CD4-positive, alpha-beta T cell treated with Interleukin-15 for 1 hour (primary cell): ENCODE measurements at places on chromosomes 2 and 18.

DNA sequence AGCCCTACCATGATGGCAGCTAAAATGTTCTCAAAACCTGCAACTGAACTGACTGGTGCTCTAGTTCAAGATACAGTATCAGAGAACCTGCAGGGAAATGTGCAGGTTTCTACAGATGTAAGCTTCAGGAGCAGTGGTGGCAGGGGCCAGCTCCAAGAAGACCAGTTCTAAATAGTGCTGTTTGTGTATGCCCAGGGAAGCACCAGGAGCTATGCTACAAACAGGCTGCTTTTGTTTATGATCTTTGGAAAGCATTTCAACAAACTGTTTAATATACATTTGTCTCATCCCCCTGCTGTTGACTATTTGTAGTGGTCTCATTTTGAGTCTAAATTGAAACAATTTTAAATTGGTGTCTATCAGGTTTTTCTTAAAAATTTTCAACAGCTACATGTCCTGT, 20.7 kb downstream of the FZD5 start:
- DNase-seq, result no peak

DNA sequence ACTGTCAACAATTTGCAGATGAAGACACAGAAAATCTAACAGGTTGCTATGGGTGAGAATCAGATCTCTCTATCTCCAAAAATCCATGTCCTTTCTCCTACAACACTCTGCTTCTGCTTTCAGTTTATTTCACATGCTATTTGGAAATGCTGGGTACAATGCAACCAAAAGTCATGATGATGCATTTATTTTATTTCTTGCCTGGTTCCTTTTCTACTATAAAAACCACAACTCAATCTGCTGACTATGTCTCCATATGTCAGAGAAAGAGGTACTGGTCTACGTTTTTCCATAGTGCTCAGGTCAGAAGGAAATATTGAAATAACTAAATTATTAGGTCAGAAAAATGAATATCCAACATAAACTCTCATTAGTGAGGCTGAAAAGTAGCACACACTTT, 20.5 kb downstream of the RAD51AP2 start:
- DNase-seq, result no peak

DNA sequence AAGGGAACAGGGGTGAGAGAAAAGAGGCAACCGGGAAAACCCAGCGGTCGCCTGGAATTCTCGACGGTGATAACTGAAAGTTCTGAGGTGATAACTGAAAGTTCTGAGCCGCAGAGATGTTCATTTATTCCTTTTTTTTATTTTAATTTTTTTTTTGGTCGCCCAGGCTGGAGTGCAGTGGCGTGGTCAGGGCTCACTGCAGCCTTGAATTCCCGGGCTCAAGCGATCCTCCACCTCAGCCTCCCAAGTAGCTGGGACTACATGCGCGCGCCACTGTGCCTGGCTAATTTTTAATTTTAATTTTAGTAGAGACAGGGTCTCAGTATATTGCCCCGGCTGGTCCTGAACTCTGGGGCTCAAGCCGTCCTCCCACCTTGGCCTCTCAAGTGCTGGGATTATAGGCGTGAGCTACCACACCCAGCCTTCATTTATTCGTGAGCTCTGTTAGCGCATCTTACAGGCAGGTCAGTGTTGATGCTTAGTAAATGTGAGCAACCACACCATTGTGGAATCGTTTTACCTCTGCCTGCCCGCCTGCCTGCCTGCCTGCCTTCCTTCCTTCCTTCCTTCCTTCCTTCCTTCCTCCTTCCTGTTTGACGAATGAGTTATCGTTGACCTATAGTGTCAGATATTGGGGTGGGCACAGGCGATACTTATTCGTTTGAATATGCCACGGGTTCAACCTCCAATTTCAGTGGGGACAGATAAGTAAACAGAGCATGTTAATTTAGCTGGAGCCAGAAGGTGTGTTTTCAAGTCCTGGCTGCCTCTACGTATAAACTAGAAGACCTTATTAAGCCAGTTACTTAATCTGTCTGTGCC, 557 bp upstream of the E2F6 start:
- DNase-seq, result no peak

- no peak for DNase-seq
These were observed 1.5 kb downstream of the MTHFD2 start for GRCh38 chr2:74199871-74200305.

GRCh38 chr2:85763831-85764230, 10.0 kb downstream of the ATOH8 start:
- DNase-seq, result no peak

- DNase-seq, result no peak
These were observed 165.8 kb upstream of the TCF4 start for GRCh38 chr18:55753643-55754263.

DNA sequence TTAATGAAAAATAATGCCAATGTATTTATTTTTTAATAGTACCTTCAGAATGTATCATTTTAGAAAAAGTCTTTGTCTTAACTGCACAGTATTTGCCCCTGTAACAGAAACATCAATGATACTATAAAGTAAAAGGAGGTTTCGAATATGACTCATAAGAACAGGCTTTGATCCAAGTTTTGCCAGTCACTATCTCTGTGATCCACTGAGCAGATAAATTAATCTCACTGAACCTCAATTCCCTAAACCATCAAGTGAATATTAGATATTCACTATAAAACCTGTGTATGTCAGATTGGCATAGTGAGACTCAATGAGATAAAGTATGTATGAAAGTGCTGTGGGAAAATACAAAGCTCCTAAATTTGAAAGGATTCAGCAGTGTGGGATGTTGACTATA, 292.1 kb downstream of the EXOC6B start:
- no peak for DNase-seq

- DNase-seq, result no peak
These were observed 380.4 kb upstream of the POU3F3 start for GRCh38 chr2:104473546-104473945.

DNA sequence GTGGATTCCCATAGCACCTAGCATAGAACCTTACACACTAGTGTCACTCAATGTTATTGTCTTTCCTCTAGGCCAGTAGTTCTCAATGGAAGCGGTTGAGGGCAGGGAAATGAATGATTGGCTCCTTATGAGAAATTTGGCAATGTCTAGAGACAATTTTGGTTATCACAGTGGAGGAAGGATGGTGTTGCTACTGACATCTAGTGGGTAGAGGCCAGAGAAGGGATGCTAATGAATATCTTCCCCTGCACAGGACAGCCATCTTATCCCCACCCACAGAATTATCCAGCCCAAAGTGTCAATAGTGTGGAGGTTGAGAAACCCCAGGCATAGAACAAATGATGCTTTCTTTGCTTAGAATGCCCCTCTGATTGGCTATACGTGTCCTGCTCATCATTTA, 15.8 kb downstream of the C18orf63 start:
- no peak for DNase-seq

DNA sequence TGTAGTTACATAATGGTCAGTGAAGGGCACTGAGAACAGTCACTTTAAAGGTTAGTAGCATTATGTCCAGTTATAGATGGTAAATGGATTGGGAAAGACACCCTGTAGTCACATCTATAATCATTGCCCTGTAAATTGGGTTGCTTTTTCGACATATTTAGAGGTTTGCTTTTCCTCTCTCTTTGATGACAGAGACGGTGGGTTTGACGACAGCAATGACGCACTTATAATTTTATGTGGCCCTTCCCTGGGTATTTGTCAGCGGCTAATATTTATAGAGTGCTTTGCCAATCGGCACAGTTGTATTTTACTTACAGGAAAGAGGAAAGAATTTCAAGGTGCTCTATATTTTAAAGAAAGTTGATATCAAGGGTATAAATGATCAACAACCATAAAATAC, 2.8 kb downstream of the CPS1 start:
- no peak for DNase-seq

DNA sequence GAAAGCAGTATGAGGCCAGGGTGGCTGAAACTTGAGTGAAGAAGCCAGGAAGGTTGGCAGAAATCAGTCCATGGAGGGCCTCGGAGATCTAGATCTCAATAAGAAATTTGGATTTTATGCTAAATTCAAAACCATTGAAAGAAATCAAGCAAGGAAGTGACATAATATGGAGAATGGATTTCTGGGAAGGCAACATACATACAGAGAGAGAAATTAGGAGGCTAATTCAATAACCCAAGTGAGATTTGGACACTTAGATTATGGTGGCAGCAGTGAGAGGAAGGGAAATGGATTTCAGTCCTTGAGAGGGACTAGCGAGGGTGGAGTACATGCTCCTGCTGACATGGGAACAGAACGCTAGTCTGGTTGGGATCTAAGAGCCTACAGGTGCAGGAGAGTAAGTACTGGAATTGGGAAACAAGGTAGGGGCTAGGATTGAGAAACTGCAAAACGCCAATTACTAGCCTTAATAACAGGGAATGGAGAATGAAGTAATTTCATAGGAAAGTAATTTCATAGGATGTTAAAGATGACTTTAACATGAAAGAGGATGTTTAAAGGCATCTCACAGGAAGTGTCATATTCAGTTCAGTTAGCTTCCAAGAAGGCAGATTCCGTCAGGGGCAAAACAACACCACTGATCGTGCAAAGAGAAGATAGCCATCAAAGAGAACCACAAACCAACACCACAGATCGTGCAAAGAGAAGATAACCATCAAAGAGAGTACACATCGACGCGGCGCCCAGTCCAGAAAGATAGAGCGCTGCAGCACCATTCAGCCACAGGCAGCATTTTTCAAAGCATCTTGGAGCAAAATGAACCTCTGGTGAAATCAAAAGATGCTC, 27.2 kb downstream of the CDKL4 start:
- peak; percentile 76 for DNase-seq

- DNase-seq, result no peak
These were observed 82.5 kb downstream of the MGAT5 start for GRCh38 chr2:134336352-134336751.

GRCh38 chr2:199740111-199740428, 110.9 kb downstream of the FTCDNL1 start:
- no peak for DNase-seq
